ENCODE measurements at places on chromosomes 2 and 18. TPM values are rescaled to one million over a fixed set of nuclear protein-coding genes. Genes with fewer than 3 reads are reported as not detected.

BARD1 gene
- total RNA-seq, result 8.3 TPM

GRCh38 chr2:66840321-66841002, 405.5 kb downstream of the MEIS1 start:
- no peak for DNase-seq

GRCh38 chr2:106638580-106638979, 151.4 kb downstream of the CD8B2 start:
- DNase-seq, result no peak

- no peak for DNase-seq
These were observed 44.1 kb downstream of the PPP4R1 start for GRCh38 chr18:9570255-9570654.

DNA sequence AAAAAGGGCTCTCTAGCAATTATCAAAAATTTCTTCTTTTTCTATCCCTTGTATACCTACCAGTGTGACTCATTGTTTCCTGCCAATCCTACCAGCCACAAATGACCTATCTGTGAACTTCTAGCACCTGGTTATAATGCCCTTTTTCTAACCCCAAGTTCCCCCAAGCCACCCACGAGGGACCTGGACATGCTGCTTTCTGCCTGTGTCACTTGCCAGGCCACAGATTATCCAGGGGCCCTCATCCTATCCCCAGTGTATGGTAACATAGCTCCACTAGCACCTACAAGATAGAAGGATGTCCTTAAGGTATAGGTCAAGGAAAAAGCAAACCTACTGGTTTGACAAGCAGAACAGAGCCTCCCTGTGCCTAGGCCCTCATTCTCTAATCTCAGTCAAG, 26.8 kb downstream of the AAK1 start:
- DNase-seq, result no peak
